Vagina (tissue), 2 donors: ENCODE measurements at places on chromosomes 13 and 19. TPM values are rescaled to one million over a fixed set of nuclear protein-coding genes. Genes with fewer than 3 reads are reported as not detected.
A peak's percentile ranks its signal among the peaks of the same experiment; 100 is the strongest.

GRCh38 chr13:43129066-43129465 lies 105.7 kb downstream of the DNAJC15 start:
- no peak for DNase-seq
- peak overlapping the region; percentile 13 for H3K4me3 ChIP-seq
- H3K36me3 ChIP-seq: no peaks in the 10 kb centered on the region
- no peaks in the 10 kb centered on the region for H3K27me3 ChIP-seq
- no peak overlapping the region for H3K27ac ChIP-seq

DNA sequence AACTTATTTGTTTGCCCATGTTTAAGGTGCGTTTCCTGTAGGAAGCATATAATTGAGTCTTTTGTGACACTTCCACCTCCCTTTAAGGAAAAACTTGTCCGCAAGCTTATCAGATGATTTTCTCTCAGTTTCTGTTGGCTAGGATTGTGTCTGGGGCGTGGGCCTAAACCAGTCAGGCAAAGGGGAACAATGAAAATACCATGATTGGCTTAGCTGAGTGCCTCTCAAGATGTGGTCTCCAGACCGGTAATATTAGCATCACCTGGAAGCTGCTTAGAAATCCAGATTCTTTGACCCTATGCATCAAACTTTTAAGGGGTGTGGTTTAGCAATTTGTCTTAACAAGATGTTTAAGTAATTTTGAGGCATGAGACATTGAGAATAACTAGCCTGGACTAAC lies 20.0 kb downstream of the SLAIN1 start:
- H3K27ac ChIP-seq: no peak overlapping the region
- no peaks in the 10 kb centered on the region for H3K4me1 ChIP-seq

Gene SKA3
- total RNA-seq: 5.4 TPM

DNA sequence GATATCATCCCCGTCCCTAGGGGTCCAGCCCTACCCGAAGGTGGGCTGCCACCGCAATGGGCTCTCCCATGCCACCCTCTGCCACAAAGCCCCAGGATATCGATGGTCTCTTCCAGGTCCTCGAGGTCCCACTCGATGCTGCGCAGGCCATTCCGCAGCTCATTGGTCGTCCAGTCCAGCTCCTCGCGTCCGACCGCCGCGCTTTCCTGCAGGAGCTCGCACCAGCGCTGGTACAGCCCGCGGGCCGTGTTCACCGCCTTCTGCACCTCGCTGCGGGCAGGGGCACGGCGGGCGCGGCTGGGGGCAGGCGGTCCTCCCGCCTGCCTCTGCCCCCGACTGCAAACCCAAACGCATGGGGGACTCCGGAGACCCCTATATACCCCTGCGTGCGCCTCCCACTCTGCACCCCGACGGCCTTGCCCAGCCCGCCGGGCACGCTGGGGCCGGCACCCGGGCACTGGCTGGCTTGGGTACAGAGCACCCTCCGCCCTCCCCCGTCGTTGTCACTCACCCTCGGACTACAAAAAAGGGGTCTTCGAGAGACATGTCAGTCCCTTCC lies 468 bp downstream of the STX10 start:
- peaks cover under 1% of the 10 kb centered on the region for H3K36me3 ChIP-seq
- H3K27me3 ChIP-seq: no peaks in the 10 kb centered on the region
- DNase-seq: no peak
- peaks cover 16% of the 10 kb centered on the region for H3K4me1 ChIP-seq

Gene COX6B2
- total RNA-seq: 5.2 TPM

GRCh38 chr19:51375504-51376221 lies 3.2 kb upstream of the NKG7 start:
- DNase-seq: no peak
- no peak overlapping the region for H3K4me3 ChIP-seq
- no peaks in the 10 kb centered on the region for H3K36me3 ChIP-seq
- no peaks in the 10 kb centered on the region for H3K4me1 ChIP-seq

Gene LAIR2
- not detected for total RNA-seq

Gene ZNF628
- total RNA-seq: 2.7 TPM

DNA sequence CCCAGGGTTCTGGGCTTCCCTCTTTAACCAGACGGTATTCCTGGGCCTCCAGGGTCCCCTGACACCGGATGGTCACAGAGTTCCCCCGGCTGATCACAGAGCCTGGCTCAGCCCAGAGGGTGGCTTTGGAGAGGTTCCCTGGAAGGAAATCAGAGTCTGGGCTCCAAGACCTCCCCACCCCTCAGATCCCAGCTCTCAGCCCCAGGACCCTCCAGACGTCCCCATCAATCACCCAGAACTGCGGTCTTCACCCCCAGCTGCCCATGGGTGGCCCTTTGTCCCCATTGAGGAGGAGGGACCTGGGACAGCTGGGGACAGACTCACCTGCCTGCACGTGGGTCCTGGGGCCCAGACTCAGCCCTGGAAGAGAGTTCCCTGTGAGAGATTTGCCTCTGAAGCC lies 955 bp downstream of the LILRA5 start:
- no peaks in the 10 kb centered on the region for H3K36me3 ChIP-seq
- no peaks in the 10 kb centered on the region for H3K27me3 ChIP-seq
- DNase-seq: no peak
- H3K4me3 ChIP-seq: no peak overlapping the region
- no peaks in the 10 kb centered on the region for H3K4me1 ChIP-seq

- no peaks in the 10 kb centered on the region for H3K36me3 ChIP-seq
- H3K4me3 ChIP-seq: no peak overlapping the region
- no peaks in the 10 kb centered on the region for H3K27me3 ChIP-seq
- H3K27ac ChIP-seq: no peak overlapping the region
- no peak for DNase-seq
These were observed 112.2 kb downstream of the PAN3 start for GRCh38 chr13:28250542-28250941.

DNA sequence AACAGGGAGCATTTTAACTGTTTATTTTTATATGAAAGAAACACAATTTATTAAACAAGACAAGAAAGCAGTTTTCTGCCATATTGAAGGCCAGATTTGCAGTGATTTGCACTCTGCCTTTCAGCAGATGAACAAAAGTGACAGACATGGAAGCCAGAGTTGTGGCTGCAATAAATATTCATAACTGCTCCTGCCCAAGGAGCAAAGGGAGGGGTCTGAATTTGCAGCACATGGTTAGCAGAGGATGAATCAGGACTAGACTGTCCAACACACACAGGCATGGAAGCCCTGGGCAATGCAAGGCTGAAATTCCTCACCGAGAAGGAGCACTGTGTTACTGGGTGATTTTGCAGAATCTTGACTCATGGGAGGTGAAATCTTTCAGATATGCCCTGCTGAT lies 418.2 kb downstream of the DCT start:
- DNase-seq: no peak
- H3K27me3 ChIP-seq: no peaks in the 10 kb centered on the region
- no peak overlapping the region for H3K4me3 ChIP-seq
- no peak overlapping the region for H3K27ac ChIP-seq

DNA sequence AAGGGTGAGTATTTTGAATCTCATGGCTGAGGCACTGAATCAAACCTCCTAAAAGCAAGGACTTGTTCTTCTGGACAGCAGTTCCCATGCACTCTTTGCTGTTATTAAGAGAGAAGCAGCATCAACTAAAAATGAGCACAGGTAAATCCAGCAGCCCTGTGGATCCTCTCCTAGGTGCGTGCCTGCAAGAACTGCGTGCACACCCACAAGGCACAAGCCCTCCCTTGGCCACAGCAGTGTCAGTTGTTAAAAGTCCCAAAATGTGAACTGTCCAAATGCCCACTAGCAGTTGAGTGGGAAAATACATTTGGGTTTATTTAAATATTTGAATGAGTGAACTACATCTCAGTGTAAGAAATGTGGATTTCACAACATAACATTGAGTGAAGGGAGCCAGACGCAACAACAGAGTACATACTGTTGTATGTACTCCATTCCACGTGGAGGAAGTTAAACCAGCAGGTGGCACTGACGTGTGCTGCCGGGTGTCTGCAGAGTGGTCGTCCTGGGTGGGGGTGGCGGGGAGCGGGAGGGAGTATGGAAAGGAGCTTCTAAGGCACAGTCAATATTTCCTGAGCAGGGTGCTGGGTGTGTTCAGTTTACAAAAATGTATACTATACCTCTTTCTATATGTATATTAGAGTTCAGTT lies 266.4 kb downstream of the NALCN start:
- no peak overlapping the region for H3K27ac ChIP-seq
- no peak overlapping the region for H3K4me3 ChIP-seq
- H3K4me1 ChIP-seq: no peaks in the 10 kb centered on the region

Gene NOVA2
- 1.5 TPM for total RNA-seq

Gene IGFL2
- total RNA-seq: not detected

DNA sequence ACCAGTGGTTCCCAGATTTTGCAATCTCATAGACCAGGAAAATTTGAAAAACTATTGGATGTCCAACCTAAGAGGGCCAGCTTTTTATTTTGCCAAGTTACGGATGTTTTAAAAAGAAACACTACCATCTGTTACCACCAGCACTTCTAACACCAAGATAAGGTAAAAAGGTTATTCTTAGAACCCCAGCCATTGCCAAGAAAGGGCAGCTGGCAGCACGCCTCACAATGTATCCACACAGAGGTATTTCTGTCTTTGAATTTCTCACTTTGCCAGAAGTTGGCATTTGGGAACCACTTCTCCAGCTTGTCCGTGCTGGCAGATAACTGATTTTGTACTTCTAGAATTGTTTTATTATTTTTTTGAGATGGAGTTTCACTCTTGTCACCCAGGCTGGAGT lies 28.7 kb downstream of the CAPN12 start:
- no peak overlapping the region for H3K4me3 ChIP-seq
- no peaks in the 10 kb centered on the region for H3K36me3 ChIP-seq
- peaks cover 46% of the 10 kb centered on the region for H3K4me1 ChIP-seq
- no peak overlapping the region for H3K27ac ChIP-seq
- no peaks in the 10 kb centered on the region for H3K27me3 ChIP-seq
- no peak for DNase-seq

Gene KIR3DL2
- not detected for total RNA-seq

DNA sequence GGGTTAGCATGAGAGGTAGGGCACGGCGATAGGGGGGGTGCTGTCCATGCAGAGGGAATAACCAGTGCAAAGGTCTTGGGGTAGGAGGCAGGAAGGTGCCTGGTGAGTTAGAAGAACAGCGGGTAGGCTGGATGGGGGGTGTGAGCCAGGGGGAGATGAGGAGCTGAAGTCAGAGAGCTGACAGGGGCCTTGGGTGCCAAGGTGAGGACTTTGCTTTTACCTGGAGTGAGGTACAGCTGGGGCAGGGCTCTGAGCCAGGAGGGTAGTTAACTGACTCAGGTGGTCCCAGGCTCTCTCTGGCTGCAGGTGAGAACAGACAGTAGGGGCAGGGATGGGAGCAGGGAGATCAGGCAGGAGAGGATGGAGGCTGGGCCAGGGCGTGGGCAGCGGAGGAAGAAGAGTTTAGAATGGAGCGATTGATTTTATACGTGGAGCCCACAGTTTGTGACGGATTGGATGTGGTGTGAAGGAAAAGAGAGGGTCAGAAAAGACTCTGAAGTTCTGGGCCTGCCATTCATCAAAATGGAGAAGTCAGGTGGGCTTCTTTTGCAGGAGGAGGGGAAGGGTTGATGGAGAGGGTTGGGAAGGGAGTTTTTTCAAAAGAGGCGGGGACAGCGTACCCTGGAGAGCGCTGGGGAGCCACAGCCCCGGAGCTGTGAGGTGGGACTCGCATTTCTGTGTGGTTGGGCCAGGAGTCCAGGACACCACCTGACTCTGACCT lies 1.2 kb upstream of the GRAMD1A start:
- H3K4me3 ChIP-seq: peak overlapping the region; percentile 70
- peak overlapping the region; percentile 98 for H3K27ac ChIP-seq
- H3K4me1 ChIP-seq: peaks cover 54% of the 10 kb centered on the region
- no peaks in the 10 kb centered on the region for H3K36me3 ChIP-seq

DNA sequence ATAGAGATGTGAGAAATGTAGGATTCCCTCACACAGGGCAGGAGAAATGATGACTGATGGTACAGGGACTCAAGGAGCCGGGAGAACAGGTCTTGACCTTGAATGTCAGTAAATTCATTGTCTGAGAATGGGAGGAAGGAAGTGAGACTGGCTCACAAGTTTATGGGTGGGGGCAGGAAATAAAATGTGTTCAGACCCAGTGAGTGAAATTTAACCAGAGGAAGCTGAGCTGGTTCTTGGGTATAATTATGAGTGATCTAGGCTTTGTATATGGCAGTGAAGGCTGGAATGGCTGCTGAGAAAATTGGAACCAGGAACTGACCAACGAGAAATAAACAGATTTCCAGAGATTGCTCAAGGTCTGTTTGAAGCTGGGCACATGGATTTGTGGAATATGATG lies 6.3 kb upstream of the IGSF23 start:
- H3K27me3 ChIP-seq: no peaks in the 10 kb centered on the region
- H3K4me3 ChIP-seq: no peak overlapping the region
- H3K36me3 ChIP-seq: no peaks in the 10 kb centered on the region
- no peaks in the 10 kb centered on the region for H3K4me1 ChIP-seq
- no peak for DNase-seq

DNA sequence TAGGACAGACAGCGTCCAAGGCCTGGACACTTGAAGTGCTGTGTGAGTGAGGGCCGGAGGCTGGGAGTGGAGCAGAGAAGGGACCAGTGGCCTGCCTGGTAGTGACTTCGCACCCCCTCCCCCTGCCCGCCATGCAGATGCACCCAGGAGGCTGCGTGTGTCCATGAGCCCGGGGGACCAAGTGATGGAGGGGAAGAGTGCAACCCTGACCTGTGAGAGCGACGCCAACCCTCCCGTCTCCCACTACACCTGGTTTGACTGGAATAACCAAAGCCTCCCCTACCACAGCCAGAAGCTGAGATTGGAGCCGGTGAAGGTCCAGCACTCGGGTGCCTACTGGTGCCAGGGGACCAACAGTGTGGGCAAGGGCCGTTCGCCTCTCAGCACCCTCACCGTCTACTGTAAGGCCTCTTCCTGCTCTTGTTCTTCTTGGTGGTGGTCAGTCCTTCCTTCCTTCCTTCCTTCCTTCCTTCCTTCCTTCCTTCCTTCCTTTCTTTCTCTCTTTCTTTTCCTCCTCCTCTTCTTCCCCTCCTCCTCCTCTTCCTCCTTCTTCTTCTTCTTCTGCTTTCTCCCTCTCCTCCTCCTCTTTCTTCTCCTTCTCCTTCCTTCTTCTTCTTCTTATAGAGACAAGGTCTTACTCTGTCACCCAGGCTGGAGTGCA lies 6.0 kb upstream of the FFAR1 start:
- H3K36me3 ChIP-seq: no peaks in the 10 kb centered on the region
- H3K27ac ChIP-seq: no peak overlapping the region
- no peak overlapping the region for H3K4me3 ChIP-seq
- no peak for DNase-seq
- no peaks in the 10 kb centered on the region for H3K27me3 ChIP-seq

- DNase-seq: no peak
- H3K4me3 ChIP-seq: no peak overlapping the region
- no peaks in the 10 kb centered on the region for H3K4me1 ChIP-seq
- no peak overlapping the region for H3K27ac ChIP-seq
- no peaks in the 10 kb centered on the region for H3K27me3 ChIP-seq
These were observed 10.0 kb downstream of the LHB start for GRCh38 chr19:49006905-49007304.

DNA sequence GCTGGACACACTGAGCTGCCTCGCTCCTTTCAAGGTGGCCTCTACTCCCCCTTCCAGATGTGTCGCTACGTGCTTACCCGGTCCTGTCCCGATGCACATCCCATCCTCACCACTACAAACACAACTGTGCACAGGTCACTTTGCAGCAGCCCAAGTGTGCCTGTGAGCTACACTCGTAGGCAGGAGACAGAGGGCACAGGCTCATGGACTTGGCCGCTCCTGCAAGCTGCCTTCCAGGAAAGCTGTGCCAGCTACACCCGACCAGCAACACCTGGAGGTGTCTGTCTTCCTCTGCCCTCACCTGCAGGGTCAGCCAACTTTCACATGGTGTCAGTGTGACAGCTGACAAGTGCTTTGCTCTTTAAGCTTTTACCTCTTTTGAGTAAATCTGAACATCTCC lies 15.4 kb downstream of the CARS2 start:
- no peaks in the 10 kb centered on the region for H3K27me3 ChIP-seq
- no peak overlapping the region for H3K27ac ChIP-seq
- H3K4me1 ChIP-seq: no peaks in the 10 kb centered on the region
- H3K4me3 ChIP-seq: no peak overlapping the region
- no peak for DNase-seq

Gene ERICH6B
- total RNA-seq: not detected
